ENCODE measurements at places on chromosomes 5 and 9.
A peak's percentile ranks its signal among the peaks of the same experiment; 100 is the strongest.

- peak; percentile 56 for DNase-seq
These were observed 13.7 kb downstream of the EHMT1 start for GRCh38 chr9:137632230-137633161.

DNA sequence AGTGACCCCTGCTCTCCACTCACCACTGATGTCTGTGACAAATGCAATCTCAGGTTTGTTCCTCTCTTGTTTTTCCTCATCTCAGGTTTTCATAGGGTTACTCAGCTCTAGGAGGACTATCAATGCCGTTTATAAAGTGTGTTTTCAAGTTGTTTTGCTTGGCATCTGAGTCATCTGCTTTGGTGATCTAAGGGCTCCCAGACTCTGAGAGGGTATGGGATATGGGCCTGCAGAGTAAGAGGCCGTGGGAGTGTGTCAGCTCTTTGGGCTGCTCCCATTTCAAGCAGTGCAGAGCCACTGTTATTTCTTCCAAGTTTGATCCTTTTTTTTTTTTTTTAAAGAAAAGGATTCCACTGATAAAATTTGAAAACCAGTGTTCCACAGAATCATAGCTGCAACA is 46.3 kb downstream of the NNT start:
- DNase-seq: no peak

GRCh38 chr9:127131871-127132270 is 9.4 kb upstream of the ANGPTL2 start:
- no peak for DNase-seq

- DNase-seq: no peak
These were observed 141.1 kb downstream of the GCNT1 start for GRCh38 chr9:76600007-76600615.

Measured in glomerular endothelial cell (primary cell).